ENCODE measurements at places on chromosomes 5 and 9. TPM values are rescaled to one million over a fixed set of nuclear protein-coding genes. Genes with fewer than 3 reads are reported as not detected.

FOXD4 gene
- 0.20 TPM for total RNA-seq

DNA sequence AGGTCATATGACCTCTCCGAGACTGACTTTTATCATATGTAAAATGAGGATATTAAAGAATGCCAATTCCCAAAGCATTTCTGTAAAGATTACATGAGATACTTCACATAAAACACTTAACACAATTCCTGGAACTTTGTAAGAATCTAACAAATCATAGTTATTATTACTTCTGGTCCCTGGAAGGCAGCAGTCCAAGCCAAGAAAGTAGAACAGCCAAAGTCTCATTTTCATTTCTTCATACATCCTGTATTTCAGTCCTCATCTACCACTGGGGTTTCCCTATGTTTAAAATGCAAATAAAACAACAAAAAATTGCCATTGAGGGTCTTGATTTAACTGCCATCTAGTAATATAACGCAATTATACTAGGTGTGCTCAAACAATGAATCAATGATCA, 179.5 kb downstream of the MARCHF11 start:
- no peak for DNase-seq

DNA sequence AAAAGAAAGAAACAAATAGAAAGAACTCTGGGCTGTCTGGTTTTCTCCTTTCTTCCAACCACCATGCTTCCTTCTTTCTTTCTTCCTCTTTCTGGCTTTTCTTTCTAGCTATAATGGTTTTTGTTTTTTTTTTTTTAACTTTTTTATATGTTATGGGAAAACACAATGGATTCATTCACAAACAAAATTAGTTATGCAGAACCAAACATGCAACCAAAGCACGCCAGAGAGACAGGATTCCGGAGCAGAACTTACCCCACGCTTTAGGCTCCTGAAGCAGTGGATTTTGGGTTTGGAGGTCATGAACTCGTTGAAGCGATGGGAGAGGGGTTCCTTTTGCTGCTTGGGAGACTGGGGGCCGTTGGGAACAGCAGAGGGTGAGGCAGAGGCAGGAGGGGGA, 88.3 kb downstream of the USP20 start:
- no peak for DNase-seq

DNA sequence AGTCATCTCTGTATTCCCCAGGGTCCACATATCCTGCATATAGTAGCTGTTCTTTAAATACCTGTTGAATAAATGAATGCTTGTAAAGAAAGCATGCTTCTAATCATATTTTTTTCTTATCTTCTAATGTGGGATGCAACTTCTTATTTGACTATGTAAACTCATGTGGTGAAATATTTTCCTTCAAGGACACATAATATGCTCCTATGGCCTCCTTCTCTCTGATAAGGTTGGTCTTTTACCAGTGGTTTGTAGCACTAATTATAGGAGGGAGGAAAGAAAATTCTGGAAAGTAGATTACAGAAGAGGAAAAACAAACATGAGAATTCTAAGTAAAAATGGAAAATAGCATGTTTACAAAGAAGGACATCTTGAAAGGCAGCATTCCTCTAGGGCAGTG, 28.6 kb upstream of the C5orf63 start:
- DNase-seq = no peak

DNA sequence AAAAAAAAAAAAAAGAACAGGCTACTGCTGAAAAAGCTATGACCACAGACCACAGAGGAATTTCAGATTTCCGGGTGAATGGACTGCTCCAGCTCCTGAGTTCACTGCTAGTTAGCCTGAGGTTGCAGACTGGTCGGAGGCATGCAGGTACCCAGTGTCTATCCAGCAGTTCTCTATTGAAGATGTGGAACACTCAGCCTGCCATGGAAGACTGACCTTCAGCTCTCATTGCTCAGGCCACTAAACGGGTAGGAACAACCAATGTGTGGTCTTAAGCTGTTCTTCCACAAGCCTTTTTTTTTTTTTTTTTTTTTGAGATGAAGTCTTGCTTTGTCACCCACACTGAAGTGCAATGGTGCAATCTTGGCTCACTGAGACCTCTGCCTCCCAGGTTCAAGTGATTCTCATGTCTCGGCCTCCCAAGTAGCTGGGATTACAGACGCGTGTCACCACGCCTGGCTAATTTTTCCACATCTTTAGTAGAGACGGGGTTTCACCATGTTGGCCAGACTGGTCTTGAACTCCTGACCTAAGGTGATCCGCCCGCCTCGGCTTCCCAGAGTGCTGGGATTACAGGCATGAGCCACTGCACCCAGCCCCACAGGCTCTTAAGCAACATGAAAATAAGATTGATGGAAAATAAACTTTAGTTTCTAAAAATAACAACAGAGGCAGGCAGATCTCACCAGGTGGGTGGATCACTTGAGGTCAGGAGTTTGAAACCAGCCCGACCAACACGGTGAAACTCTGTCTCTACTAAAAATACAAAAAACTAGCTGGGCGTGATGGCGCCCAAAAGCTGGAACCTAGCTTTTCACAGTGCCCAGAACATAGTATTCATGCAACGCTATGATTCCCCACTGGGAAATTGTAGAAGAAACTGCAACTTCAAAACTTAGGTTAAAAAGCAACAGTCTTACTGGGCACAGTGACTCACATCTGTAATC, 20.0 kb upstream of the NPM1 start:
- no peak for DNase-seq

DNA sequence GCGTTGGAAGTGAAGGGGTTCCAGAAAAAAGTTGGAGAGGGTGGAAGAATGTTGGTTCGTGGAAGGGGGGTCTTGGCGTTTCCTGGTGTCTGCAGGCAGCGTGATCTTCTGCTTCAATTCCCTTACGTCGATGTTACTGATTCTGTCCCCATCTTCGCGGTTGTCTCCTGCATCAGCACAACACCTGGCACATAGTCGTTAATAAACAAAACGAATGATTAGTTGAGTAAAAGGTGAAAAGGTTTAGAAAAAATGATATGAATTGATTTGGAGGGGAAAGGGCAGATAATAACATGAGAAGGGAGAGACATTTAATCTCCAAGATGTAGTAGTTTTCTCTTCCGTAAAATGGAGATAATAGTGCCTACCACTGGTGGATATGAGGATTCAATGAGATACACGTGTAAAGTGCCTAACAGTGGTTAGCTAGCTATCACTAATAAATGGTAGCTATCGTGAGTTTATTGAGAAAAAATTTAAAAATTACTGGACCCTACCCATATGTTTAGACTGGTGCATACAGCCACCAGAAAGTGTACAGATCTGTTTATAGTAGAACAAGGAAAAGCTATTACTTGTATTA, 556 bp downstream of the MTREX start:
- no peak for DNase-seq

DNA sequence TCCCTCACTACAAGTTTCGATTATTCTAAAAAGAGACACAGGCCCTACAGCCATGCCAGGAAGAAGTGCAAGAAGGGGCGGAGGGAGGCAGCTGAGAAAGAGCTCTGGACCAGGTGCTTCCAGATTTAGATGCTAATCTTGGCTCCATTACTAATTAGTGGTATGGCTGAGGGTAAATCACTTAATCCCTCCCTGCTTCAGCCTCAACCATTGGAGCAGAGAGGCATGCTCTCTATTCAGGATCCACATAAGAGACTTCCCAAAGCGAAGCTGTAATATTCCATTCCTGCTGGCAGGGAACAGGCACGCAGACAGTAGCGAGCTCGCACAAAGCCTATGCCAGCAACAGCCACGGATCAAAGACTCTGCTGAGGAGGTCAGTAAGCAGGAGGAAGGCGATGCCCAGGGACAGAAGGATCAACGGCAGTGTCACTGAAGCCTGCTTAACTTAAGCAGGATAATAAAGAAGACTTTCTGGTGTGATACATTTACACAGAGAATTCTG, 24.2 kb downstream of the LIFR start:
- DNase-seq = no peak

- no peak for DNase-seq
These were observed 156.4 kb upstream of the ELL2 start for GRCh38 chr5:96117771-96118651.
